ENCODE measurements at places on chromosomes 2 and 18.
A peak's percentile ranks its signal among the peaks of the same experiment; 100 is the strongest.

GRCh38 chr2:208186465-208186864, 3.4 kb downstream of the C2orf80 start:
- DNase-seq: no peak

GRCh38 chr2:160407393-160408172, 86.0 kb downstream of the RBMS1 start:
- peak; percentile 80 for DNase-seq

- no peak for DNase-seq
Observed at GRCh38 chr2:52341732-52342131, 1309.8 kb upstream of the NRXN1 start.

- DNase-seq: no peak
Observed at GRCh38 chr2:181992776-181993175, 7.1 kb downstream of the PPP1R1C start.
